ENCODE measurements at places on chromosomes 11 and 22.

DNA sequence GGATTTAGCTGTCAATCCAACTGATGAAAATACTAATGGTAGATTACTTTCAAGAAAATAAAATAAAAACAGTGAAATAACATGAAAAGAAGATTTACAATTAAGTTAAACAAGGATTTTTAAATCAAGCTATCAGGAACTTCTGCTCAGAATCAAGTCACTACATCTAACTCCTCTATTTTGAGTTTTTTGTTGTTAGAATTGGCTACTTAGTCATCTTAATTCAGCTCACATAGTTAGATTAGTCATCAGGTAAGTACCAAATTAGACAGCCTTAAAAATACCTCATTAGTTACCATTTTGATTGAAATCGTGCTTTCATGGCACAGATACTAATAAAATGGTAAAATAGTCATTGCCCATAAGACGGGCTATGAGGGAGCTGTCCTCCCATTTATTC, 35.8 kb downstream of the BTG4 start:
- no peaks in the 10 kb centered on the region for H3K36me3 ChIP-seq
- DNase-seq: no peak
- no peak overlapping the region for H3K27ac ChIP-seq
- no peaks in the 10 kb centered on the region for H3K27me3 ChIP-seq
- H3K4me3 ChIP-seq: no peak overlapping the region

DNA sequence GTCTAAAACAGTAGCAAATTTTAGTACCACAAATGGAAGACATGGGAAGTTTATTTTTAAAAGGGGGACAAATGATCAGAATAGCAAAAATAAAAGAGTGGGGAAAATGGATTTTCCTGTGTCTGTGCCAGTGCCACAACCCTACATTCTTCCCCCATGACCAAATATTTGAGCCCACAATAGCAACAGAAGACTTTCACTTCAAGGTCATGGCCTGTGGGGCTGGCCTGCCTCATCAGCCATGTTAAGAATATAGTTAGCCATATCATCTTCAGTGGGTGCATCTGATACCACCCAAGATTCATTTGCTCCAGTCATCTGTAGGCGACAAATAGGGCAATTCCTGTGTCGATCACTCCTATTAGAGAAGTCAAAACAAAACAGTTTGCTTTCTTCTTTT, 26.3 kb downstream of the RNF141 start:
- H3K27ac ChIP-seq: no peak overlapping the region
- no peak overlapping the region for H3K4me3 ChIP-seq
- peaks cover 41% of the 10 kb centered on the region for H3K36me3 ChIP-seq
- H3K4me1 ChIP-seq: peaks cover 20% of the 10 kb centered on the region

GRCh38 chr22:19430890-19431541, 517 bp downstream of the HIRA start:
- H3K27me3 ChIP-seq: no peaks in the 10 kb centered on the region
- H3K4me1 ChIP-seq: peaks cover 9% of the 10 kb centered on the region
- peak overlapping the region; percentile 81 for H3K27ac ChIP-seq
- peak overlapping the region; percentile 66 for H3K4me3 ChIP-seq

GRCh38 chr11:64842851-64843685, 1.4 kb downstream of the CDC42BPG start:
- peak overlapping the region; percentile 47 for H3K4me3 ChIP-seq
- peak overlapping the region; percentile 99 for H3K27ac ChIP-seq
- H3K36me3 ChIP-seq: peaks cover 32% of the 10 kb centered on the region
- peaks cover 12% of the 10 kb centered on the region for H3K4me1 ChIP-seq

DNA sequence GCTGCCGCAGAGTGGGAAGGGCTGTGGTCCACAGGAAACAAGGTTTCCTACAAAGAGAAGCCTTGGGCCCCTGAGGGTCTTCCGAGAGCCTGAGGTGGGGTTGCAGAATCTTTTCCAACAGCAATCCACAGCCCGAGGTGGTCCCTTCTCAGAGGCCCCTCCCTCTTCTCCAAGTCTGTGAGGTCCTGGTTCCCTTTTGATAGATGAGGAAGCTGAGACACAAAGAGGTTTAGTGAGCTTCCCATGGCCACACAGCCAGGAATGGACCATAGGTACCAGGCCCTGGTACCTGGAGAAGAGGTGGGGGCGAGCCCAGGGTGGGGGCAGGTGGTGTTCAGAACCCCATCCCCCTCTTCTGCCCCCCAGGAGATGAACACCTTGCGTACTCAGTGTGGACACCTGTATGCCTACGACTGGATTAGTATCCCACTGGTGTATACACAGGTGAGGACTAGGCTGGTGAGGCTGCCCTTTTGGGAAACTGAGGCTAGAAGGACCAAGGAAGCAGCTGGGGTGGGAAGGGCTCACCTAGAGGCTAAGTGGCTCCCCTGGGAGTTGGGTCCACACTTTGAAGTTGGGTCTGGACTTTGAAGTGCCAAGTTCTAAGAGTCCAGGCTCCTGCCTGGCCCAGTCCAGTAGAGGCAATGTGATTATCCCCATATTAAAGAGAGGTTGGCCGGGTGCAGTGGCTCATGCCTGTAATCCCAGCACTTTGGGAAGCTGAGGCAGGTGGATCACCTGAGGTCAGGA, 7.0 kb downstream of the BEST1 start:
- peaks cover 4% of the 10 kb centered on the region for H3K4me1 ChIP-seq
- DNase-seq: no peak
- no peak overlapping the region for H3K27ac ChIP-seq

DNA sequence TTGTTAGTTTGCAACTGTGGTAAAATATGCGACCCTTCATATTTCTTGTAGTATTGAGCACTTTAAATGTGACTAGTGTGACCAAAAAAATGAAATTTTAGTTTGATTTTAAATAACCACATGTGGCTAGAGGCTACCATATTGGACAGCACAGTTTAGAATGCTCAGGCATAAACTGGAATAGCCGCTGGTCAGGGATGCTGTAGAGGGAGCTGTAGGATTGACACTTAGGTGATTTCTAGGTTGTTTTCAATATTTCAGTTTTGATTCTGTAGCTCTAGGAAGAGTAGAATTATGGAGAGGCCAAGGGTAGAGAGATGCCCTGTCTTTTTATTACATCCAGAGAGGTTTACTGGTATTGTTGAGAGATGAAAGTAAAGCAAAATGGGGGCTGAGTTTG, 10.8 kb upstream of the VSIG10L2 start:
- no peaks in the 10 kb centered on the region for H3K4me1 ChIP-seq
- H3K27ac ChIP-seq: no peak overlapping the region
- H3K36me3 ChIP-seq: no peaks in the 10 kb centered on the region

- no peak for DNase-seq
- no peak overlapping the region for H3K4me3 ChIP-seq
Observed at GRCh38 chr11:48066881-48067800, 86.8 kb downstream of the PTPRJ start.

GRCh38 chr22:31093086-31093850, 12.2 kb downstream of the SMTN start:
- no peak overlapping the region for H3K27ac ChIP-seq
- peak; percentile 53 for DNase-seq
- H3K36me3 ChIP-seq: peaks cover 97% of the 10 kb centered on the region
- H3K27me3 ChIP-seq: no peaks in the 10 kb centered on the region

- no peaks in the 10 kb centered on the region for H3K27me3 ChIP-seq
- DNase-seq: no peak
- H3K36me3 ChIP-seq: peaks cover 47% of the 10 kb centered on the region
- H3K27ac ChIP-seq: peak overlapping the region; percentile 96
Observed at GRCh38 chr22:42636506-42636905, 3.9 kb downstream of the ATP5MGL start.

DNA sequence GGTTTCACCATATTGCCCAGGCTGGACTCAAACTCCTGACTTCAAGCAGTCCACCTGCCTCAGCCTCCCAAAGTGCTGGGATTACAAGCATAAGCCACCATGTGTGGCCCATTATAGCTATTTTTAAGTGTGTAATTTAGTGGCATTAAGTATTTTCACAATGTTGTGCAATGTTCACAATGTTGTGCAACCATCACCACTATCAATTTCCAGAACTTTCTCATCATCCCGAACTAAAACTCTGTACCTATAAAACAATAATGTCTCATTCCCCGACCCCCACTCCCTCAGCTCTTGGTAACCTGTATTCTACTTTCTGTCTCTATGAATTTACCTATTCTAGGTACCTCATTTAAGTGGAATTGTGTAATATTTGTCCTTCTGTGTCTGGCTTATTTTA, 7.5 kb downstream of the CFAP68 start:
- no peaks in the 10 kb centered on the region for H3K4me1 ChIP-seq
- H3K27ac ChIP-seq: no peak overlapping the region
- DNase-seq: no peak
- no peak overlapping the region for H3K4me3 ChIP-seq
- no peaks in the 10 kb centered on the region for H3K27me3 ChIP-seq
- no peaks in the 10 kb centered on the region for H3K36me3 ChIP-seq

DNA sequence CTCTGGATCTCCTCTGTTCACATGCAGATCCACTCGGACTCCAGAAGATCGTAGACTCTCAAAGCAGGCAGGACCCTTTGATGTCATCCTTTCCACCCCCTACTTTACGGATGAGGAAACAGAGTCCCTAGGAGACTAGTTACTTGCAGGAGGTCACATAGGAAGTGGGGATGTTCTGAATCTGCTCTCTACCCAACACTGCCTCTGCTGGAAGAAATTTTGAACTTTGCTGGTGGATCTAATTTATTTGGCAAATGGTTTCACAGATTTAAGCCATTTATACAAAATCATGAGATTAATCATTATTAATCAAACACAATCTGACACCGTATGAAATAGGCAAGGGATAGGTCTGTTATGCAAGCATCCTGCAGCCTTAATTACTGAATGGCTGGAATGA, 55.0 kb upstream of the USP47 start:
- no peak overlapping the region for H3K27ac ChIP-seq
- DNase-seq: no peak
- H3K4me1 ChIP-seq: no peaks in the 10 kb centered on the region
- no peak overlapping the region for H3K4me3 ChIP-seq
- H3K27me3 ChIP-seq: no peaks in the 10 kb centered on the region
- H3K36me3 ChIP-seq: no peaks in the 10 kb centered on the region

GRCh38 chr11:118068206-118068944, 8.5 kb upstream of the TMPRSS4 start:
- no peaks in the 10 kb centered on the region for H3K27me3 ChIP-seq
- no peaks in the 10 kb centered on the region for H3K4me1 ChIP-seq
- H3K36me3 ChIP-seq: no peaks in the 10 kb centered on the region
- H3K4me3 ChIP-seq: no peak overlapping the region
- DNase-seq: no peak

DNA sequence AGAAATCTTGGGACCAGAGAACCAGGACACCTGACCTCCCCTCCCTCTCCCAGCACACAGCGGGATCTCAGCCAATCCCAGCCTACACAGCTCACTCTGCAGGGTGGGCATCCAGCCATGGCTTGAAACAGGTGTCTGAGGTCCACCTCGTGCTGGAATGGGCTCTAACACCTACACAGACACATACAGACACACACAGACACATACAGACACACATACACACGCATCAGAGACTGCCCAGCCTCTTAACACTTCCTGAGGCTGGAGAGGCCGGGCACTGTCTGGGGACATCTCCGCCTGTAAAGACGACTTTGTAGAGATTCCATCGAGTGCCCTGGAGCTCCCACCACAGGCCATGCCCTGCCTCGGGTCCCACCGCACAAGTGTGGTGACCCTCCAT, 36.7 kb downstream of the CAPN1 start:
- no peaks in the 10 kb centered on the region for H3K4me1 ChIP-seq
- H3K4me3 ChIP-seq: no peak overlapping the region
- H3K27me3 ChIP-seq: no peaks in the 10 kb centered on the region
- no peaks in the 10 kb centered on the region for H3K36me3 ChIP-seq

DNA sequence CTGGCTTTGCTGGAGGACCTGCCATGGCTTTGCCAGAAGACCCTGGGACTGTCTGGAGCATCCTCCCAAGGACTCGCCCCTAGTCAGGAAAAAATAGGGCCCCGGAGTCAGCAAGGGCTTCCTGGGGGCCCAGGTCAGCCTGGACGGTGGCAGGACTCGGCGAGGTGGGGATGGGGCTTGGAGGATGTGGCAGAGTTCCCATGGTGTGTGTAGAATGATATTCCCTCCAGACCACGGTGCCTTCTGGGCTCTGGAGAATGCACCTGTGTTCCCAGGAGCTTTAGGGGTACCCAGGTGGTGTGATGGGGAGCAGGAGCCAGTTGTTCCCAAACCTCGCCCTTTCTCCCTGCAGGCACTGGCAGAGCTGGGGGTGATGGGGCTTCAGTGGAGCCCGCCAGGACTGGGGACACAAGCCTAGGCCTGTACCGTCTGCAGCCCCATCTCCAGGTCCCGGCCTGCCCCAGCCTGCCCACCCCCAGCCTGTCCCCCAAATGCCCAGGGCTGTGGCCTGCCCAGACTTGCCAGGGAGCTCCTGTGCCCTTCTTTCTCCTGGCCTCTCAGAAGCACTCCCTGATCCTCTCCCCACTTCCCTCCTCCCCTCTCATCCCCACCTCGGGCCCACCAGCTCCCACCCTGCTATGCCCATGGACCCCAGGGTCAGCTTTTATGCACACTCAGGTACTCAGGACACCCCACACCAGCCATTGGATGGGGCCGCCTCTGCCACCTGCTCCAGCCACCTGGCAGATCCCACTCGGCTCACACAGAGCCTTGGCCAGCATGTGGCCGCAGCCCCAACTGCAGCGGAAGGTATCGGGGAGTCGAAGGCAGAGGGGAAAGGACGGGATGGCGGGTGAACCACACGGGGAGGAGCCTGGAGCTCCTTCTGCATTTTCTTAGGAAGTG, 82.1 kb downstream of the CDKN1C start:
- no peaks in the 10 kb centered on the region for H3K36me3 ChIP-seq
- H3K27ac ChIP-seq: no peak overlapping the region
- no peak overlapping the region for H3K4me3 ChIP-seq
- H3K27me3 ChIP-seq: no peaks in the 10 kb centered on the region

DNA sequence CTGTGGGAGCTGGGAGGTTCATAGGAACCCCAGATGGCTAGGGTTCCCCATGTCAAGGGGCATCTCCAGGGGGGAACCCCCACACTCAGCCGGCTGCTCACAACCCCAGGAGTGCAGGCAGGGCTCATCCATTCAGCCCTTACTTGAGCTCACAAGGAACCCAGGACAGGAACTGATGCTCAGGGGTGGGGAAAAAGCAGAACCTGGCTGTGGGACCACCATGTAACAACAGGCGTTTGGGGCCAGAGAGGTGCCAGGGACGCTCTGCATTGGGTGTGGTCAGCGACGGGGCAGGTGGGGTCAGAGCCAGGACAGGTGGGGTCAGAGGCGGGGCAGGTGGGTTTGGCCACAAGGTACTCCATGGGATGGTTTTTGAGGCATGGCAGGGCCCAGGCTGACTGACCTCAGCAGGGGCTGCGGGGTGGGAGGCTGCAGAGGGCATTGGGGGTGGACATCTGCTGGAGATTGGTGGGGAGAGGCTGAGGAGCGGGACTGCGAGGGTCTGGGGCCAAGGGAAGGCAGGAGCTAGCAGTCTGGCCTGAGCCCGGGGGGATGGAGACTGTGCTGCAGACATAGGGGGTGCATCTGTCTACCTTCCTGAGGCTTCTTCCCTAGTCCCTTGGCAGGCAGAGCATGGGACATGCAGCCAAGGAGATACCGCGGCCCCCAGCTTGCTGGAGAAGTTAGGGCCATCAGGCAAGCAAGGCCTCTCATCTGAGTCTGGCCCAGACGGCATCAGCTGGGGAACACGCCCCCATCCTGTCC, 34.0 kb upstream of the CARS1 start:
- DNase-seq: peak; percentile 54
- H3K27ac ChIP-seq: no peak overlapping the region
- H3K27me3 ChIP-seq: no peaks in the 10 kb centered on the region
